ENCODE measurements at places on chromosomes 5 and 9.

DNA sequence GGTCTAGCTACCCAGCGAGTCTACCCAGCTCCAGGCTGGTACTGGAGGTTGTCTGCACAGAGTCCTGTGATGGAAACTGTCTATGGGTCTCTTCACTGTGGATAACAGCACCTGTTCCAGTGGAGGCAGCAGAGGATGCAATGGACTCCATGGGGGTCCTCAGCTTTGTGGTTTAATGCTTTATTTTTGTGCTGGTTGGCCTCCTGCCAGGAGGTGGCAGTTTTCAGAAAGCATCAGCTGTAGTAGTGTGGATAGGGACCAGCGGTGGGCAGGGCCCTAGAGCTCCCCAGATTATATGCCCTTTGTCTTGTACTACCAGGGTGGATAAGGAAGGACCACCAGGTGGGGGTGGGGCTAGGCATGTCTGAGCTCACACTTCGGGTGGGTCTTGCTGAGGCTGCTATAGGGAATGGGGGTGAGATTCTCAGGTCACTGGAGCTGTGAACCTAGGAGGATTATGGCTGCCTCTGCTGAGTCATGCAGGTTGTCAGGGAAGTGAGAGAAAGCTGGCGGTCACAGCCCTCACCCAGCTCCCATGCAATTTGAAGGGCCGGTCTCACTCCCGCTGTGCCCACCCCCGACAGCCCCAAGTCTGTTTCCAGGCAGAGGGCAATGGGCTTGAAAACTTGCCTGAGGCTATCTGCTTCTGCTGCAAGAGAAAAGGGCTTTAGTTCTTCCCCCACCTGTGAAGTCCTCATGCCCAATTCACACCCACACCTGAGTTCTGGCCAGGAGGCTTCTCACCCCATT is 397.1 kb downstream of the TLE1 start:
- no peak for DNase-seq

DNA sequence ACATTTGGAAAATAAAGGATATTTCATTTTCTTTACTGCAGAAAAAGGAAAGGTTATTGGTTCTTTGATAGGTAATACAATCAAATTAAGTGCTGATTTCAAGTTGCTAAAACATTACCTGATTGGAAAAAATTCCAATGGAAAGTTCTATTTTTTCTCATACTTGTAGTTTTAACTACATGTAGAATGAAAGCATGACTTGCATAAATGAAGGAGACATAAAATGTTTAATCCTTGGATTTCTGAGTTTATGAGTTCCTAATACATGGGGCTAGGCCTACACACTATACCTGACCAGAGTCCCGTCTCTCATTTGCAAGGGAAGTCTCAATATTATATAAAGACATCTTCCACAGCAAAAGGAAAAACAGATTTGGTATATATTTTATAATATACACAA is 5.2 kb upstream of the MEIKIN start:
- DNase-seq, result no peak

GRCh38 chr5:127643607-127644006 is 5.3 kb upstream of the CTXN3 start:
- DNase-seq, result no peak

- no peak for DNase-seq
These were observed 65.0 kb downstream of the RMI1 start for GRCh38 chr9:84045481-84046097.

DNA sequence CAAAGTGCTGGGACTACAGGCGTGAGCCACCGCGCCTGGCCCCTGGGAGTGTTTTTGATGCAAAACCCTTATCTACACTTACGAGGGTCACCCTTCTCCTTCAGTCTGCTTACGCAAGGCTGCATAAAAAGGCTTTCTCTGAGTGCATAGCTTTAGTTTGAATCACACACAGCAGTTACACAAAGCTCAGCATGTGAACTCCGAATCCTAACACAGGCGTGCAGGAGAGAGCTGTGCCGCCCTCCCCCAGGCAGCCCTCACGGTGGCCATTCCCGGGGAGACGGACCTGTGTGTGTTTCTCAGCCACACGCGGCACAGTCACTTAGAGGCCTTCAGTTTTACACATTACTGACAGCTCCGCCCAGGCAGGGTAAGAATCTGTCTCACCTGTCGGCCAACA is 26.7 kb downstream of the EXD3 start:
- peak; percentile 53 for DNase-seq

GRCh38 chr5:142053426-142054151 is 40.8 kb upstream of the GNPDA1 start:
- peak; percentile 82 for DNase-seq

- no peak for DNase-seq
These were observed 583.6 kb downstream of the TMEM38B start for GRCh38 chr9:106277966-106278365.

- DNase-seq, result no peak
These were observed 54.7 kb downstream of the PPIC start for GRCh38 chr5:122981846-122982245.

DNA sequence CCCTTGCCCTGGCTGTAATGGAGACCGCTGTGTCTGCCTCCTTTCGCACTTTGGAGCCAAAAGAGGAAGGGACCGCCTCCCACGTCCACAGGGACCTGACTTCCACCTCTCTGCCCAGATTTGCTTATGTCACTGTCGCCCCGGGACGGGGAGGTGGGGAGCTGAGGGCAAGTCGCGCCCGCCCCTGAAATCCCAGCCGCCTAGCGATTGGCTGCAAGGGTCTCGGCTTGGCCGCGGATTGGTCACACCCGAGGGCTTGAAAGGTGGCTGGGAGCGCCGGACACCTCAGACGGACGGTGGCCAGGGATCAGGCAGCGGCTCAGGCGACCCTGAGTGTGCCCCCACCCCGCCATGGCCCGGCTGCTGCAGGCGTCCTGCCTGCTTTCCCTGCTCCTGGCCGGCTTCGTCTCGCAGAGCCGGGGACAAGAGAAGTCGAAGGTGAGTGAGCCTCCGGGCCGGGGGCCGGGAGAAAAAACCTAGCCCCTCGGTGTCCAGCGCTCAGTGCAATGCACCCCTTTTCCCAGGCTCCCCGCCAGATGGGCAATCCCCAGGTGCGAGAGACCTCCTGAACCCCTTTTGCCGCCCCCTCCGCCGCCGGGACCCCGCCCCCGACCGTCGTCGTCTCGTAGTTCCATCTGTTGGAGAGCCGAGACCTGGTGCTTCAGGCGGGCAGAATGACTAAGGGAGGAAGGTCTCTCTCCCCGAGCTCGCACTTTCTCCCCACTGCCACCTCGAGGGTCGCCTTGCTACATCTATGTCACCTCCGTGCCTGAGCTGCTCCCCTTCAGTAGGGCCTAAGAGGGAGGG is at the start of gene GPX3:
Gene GPX3 (plus strand): TSS at position 288 of the 807 bp plus-strand sequence. CDS start 64 bp downstream, at position 352.
- no peak for DNase-seq

GRCh38 chr5:33933723-33934169 is 2.4 kb upstream of the RXFP3 start:
- no peak for DNase-seq

GRCh38 chr9:93126151-93126781 is 7.8 kb downstream of the NINJ1 start:
- no peak for DNase-seq

GRCh38 chr5:107592515-107592914 is 78.2 kb downstream of the EFNA5 start:
- no peak for DNase-seq

- no peak for DNase-seq
These were observed 57.0 kb downstream of the IARS1 start for GRCh38 chr9:92236465-92236864.

Data from HFFc6 (cell line).